ENCODE measurements at places on chromosomes 7 and 10.
A peak's percentile ranks its signal among the peaks of the same experiment; 100 is the strongest.

DNA sequence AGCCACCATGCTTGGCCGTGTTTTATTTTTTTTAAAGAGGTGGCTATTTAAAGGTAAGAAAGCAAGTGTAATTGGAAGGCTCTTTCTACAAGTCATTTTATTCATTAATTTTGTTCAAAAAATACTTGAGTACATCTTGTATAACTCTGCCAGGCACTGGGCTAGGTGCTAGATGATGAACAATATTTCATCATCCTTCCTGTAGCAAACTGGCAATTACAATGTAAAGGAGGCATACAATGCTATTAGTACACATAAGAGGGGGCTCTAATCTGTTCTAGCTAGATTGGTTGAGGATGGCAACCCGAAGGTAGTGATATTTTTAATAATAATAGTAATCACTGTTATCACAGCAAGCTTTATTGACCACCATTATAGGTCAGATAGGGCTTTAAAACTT is 215.5 kb upstream of the KLF14 start:
- DNase-seq = no peak

- no peak for DNase-seq
These were observed 6.9 kb downstream of the TMEM130 start for GRCh38 chr7:98862716-98863420.

- peak; percentile 31 for DNase-seq
These were observed 137.9 kb upstream of the MKI67 start for GRCh38 chr10:128263891-128264688.

DNA sequence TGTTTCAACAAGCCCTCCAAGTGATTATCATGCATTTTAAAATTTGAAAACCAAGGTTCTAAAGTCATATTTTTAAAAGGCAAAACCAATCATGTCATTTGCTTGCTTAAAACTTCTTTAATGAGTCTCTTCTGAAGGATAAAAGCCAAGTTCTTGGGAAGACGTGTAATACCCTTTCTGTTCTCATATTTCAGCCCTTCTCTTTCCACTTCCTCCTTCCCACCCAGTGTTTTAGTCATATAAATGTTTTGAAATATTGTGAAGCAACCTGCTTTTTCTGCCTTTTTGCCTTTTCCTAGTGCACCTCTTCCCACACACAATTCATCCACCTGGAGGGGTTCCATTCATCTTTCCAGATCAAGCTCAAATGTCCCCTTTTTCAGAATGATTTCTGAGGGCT is 211.1 kb upstream of the LRRTM3 start:
- DNase-seq = no peak

GRCh38 chr7:39734633-39735004 is 111.2 kb downstream of the RALA start:
- DNase-seq = no peak

- DNase-seq = no peak
These were observed 100.8 kb downstream of the MKI67 start for GRCh38 chr10:128025437-128025836.

GRCh38 chr7:156131881-156132280 is 319.6 kb upstream of the SHH start:
- DNase-seq = no peak

GRCh38 chr7:16637379-16637778 is 8.2 kb downstream of the ANKMY2 start:
- DNase-seq = no peak

GRCh38 chr7:99778880-99779279 is 5.1 kb downstream of the CYP3A4 start:
- no peak for DNase-seq

DNA sequence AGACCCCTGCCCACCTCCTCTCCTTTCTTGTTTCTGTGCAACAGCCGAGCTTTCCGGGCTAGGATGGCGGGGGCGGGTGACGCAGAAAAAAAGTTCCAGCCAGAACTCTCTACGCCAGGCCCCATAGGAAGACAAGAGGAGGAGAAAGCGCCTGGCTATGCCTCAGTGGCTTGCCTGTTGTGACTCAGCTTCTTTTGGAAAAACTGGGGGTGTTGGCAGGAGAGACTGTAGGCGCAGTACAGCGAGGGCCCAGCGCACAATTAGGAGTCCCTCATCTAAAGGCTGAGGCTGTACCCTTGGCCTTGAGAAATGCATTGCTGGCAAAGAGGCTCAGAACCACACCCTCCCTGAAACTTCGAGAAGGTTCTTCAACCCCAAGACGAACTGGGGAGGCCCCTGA is 28.0 kb upstream of the KPNA7 start:
- no peak for DNase-seq

- DNase-seq = no peak
These were observed 9.5 kb upstream of the ASB4 start for GRCh38 chr7:95476072-95476847.

GRCh38 chr7:70734411-70734810 is 397.5 kb upstream of the GALNT17 start:
- no peak for DNase-seq

GRCh38 chr10:49081547-49082275 is 33.6 kb downstream of the VSTM4 start:
- DNase-seq = no peak

- no peak for DNase-seq
These were observed 84.8 kb downstream of the CFTR start for GRCh38 chr7:117564627-117565026.

DNA sequence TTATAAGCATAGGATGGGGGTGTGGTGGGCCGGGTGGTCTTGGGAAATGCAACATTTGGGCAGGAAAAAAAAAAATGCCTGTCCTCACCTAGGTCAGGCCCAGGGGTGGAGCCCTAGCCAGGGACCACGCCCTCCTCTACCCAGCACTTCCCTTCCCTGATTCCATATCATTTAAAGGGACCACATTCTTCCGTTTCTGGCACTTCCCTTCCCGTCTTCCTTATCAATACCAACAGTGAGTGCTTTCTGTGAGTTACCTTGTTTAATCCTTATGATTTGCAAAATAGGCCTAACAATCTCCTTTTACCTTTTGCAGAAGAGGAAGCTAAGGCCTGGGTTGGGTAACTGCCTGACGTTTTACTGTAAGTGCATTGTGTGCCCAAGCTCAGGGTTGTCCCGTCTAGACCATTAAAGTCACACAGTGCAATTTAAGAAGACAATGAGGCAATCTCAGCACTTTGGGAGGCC is 16.7 kb upstream of the C10orf95 start:
- no peak for DNase-seq

DNA sequence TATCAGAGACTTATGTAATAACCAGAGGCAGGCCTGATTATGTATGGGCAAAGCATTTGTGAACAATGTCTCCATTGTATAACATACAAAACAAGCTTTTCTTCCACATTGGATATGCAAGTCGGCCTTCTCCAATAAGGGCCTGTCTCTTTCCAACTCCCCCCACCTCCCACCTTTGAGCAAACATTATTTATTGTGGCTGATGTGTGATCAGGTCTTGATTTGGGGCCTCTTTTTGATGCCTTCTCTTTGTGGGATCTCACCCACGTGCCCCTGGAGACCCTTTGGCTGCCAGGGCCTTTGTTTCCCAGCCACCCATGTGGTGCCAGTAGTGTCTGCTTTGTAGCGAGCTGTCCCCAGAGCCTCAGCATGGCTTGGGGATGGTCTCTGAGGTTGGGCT is 53.0 kb downstream of the TCF7L2 start:
- DNase-seq = no peak

DNA sequence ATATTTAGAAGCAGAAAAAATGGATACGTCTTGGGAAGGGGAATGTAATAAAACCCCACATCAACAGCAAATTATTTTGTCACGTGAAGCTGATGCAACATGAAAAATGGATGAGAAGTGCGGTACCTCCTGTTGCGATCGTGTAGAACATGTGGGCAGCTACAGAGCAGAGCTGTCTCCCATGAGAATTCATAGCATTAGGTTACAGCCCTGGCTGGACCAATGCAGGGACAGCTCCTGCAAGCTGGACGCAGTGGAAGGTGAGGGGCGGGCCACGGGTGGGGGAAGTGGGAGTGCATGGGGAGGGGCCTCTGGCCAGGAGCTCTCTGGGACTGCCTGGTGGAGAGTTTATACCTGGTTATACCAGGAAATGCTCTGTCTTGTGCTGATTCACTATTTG is 120.3 kb downstream of the GATA3 start:
- no peak for DNase-seq

DNA sequence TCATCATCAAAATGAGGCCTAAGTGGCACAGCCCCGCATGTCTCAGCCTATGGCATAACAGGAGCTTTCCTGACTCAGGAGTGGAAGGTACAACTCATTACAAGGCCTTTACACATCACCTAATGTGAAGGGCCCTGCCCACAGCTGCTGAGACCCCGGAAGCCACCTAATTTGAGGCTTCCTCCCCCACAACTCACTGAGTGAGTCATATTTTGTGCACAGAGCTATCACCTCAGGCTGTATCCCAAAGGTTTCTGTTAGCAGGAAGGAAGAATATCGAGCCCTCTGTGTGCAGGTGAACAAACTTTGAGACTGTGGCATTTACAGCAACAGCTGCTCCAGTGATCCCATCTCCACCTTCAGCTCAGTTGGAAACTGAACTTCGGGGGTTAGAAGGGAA is 20.6 kb downstream of the HTR5A start:
- DNase-seq = no peak

DNA sequence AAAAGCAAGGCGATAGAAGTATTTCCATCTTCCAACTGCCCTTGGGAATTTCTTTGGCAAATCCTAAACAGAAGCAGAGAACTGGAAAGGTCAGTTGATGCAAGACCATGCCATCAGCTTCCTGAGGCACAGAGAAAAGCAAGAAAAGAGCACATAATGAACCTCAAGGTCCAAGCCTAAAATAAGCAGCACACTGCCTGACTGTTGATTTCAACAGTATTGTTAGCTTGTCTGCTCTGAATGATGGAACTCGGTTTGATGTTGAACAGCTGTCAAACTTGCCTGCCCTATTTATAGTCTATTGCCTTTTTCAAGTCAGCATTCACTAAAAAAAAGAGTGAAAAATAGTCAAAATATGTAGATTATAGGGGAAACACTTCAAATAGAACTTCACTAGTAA is 1192.0 kb upstream of the PHF14 start:
- DNase-seq = no peak

DNA sequence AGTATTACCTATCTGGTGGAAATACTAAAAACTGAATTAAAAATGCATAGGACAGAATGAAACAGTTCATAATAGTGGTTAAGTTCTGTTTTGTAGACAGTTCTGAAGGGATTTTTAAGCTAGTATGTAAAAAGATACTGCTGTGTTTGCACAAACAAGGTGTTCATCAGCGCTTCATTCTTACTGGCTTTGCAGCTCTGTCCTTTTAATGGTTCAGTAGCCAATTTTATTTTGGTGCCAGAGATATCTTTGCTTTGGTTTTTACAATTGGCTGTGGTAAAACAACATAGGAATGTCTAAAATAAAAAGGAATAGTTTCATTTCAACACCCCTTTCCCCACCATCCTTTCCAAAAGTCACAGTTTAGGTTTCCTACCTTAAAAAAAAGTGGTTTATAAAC is 33.0 kb downstream of the STAM start:
- DNase-seq = no peak

- DNase-seq = peak; percentile 47
These were observed 20.2 kb upstream of the BAIAP2L1 start for GRCh38 chr7:98420966-98421612.

DNA sequence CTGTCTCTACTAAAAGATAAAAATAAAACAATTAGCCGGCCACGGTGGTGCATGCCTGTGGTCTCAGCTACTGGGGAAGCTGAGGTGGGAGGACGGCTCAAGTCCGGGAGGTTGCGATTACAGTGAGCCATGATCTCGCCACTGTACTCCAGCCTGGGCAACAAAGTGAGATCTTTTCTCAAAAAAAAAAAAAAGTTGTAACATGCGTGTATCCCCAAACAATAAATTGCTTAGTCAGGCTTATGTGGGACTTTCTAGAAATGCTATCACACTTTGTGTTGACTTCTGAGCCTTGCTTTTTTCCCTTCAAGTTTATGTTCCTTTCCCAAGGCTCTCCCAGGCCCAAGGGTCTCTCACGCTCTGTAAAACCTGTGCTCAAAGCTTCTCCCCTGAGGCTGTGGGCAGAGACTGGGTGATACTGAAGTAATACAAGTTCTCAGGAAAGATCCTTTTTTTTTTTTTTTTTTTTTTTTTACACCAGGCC is 88.0 kb upstream of the TNS3 start:
- no peak for DNase-seq

GRCh38 chr10:16519908-16520861 is 1.5 kb downstream of the C1QL3 start:
- no peak for DNase-seq

- DNase-seq = no peak
These were observed 2.2 kb upstream of the DNAJC1 start for GRCh38 chr10:22005763-22006162.

- no peak for DNase-seq
These were observed 1066.0 kb upstream of the CELF2 start for GRCh38 chr10:9951481-9952257.

GRCh38 chr7:112414855-112415490 is 35.3 kb upstream of the IFRD1 start:
- peak; percentile 26 for DNase-seq

GRCh38 chr7:82722946-82723345 is 279.4 kb upstream of the CACNA2D1 start:
- no peak for DNase-seq

- no peak for DNase-seq
These were observed 160.3 kb upstream of the KLF14 start for GRCh38 chr7:130894146-130894908.

- no peak for DNase-seq
These were observed 17.4 kb downstream of the SLC13A4 start for GRCh38 chr7:135710417-135711138.

- DNase-seq = no peak
These were observed 301.0 kb downstream of the CXCL12 start for GRCh38 chr10:44083719-44084400.

DNA sequence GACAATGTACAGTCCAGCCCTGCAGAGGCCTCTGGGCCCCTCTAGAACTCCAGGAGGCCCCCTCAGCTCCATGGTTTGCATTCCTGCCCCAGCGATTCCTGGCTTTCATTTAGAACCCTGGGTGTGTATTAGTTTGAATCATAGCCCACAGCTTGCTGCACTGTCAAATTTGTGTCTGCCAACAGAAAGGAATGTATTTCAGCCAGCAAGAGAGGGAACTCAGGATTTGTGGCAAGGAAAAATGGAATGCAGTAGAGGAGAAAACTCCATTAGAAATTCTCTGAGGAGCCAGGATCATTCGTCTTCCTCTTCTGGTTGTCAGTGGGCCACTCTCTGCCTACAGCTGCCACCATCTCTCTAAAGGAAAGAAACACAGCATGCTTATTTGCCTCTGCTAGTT is 27.9 kb upstream of the WDR11 start:
- DNase-seq = no peak

DNA sequence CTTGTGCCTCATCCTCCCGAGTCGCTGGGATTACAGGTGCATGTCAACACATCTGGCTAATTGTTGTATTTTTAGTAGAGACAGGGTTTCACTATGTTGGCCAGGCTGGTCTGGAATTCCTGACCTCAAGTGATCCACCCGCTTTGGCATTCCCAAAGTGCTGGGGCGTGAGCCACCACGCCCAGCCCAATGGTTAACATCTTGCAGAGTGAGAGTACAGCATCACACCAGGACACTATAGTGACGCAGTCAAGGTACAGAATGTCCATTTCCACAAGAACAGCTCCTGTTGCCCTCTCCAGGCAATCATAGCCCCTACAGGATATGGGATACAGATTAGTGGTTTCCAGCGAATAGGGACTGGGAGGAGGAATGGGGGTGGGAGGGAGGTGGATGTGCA is 34.0 kb downstream of the MYO1G start:
- no peak for DNase-seq
